ENCODE measurements at places on chromosomes 2 and 18.

DNA sequence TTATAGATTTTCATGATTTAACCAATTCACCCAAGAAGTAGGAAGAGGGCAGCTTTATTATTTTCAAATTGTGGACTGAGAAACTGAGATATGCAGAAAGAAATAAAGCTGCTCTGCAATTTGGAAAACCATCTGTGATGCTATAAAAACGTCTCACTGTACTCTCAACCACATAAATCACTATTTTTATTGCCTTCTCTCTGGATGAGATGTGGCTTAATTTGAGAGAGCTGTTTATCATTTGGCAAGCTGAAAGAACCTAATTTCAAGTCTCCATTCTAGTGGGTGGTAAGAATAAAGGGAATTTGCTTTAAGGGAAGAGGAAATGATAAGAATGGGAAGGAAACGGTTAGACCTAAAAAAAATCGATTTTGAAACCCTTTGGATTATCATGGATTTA lies 49.9 kb upstream of the CYP1B1 start:
- DNase-seq = no peak

GRCh38 chr2:100289020-100289419 lies 33.3 kb downstream of the LONRF2 start:
- no peak for DNase-seq

DNA sequence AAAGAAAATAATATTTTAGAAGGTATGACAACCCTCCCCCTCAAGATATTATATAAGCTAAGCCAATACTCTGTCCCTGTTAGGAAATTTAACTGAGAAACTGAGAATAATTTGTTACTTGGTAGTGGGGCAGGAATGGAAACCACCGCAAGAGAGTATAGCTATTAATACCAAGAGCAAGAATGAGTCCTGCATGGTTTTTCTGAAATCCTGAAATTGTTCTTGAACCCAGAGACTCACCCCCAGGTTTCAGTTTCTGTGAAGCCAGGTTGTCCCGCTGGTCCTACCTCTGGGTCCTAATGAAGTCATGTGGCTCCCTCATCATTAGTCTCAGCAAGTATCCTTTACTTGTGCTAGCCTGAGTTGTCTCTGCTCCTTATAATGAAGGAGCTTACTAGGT lies 671.0 kb upstream of the ACVR2A start:
- DNase-seq = no peak

GRCh38 chr2:101625387-101625786 lies 72.1 kb upstream of the MAP4K4 start:
- no peak for DNase-seq

DNA sequence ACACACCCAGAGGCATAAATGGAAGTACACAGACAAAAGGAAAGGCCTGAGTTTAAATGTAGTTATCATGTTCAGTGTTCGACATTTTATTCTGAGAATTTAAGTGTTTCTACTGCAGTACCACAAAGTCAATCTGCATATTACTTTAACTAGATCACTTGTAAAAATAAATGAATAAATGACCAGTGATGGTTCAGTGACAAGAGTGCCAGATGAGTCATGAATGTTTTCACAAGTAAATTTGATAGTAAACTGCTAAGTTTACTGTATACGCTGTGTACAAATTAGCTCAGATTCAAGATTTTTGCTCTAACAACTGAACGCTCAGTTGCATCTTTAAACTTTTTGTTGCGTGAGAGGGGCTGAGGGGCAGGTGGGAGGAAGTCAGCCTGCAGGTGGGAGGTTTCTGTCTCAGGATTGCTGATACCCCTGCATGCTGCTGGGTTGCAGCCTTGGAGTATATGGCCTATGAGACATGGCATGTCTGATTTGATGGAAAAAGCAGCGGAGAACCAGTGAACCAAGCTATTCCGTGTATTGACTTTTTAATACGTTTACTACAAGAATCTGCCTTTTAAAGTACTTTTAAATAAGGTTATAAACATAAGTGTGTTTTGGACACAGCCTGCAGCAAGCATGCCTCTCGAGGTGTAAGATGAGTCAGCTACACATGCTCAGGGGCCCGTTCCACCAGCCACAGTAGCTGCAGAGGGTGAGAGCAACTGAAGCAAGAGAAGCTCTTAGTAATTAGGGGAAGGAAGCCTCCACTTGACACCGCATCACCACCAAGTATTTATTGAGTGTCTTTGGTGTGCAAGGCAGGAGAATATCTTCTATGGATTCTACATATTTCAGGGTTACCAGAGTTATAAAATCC lies 245.1 kb downstream of the NEDD4L start:
- DNase-seq = no peak

GRCh38 chr2:10900216-10901109 lies 11.3 kb upstream of the KCNF1 start:
- no peak for DNase-seq

DNA sequence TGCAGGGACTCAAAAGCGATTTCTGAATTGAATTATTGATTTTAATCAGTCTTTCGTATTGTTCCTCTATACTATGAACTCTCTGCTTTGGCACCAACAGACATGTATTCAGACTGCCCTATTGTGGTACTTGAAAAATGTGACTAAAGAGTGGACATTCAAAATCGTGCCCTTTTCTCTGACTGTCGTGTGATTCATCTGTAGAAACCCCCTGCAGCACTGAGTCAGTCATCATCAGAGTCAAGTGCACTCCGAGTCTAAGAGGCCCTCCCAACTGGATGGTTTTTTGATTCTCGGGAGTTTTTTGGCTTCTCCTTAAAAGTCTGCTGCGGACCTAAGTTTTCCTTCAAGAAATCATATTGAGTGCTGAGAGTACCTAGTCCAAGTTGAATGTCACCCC lies 96.4 kb upstream of the FOSL2 start:
- no peak for DNase-seq

GRCh38 chr18:23301972-23302371 lies 151.1 kb upstream of the RIOK3 start:
- no peak for DNase-seq

DNA sequence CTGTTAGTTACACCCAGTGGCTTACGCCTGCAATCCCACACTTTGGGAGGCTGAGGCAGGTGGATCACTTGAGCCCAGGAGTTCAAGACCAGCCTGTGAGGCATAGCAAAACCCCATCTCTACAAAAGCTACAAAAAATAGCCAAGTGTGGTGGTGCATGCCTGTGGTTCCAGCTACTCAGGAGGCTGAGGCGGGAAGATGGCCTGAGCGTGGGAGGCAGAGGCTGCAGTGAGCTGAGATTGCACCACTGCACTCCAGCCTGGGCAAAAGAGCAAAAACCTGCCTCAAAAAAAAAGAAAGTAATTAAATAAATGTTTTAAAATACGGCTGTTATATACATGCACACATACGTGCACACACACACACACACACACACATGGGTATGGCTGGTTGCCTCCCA lies 194.8 kb downstream of the HDAC4 start:
- DNase-seq = no peak

DNA sequence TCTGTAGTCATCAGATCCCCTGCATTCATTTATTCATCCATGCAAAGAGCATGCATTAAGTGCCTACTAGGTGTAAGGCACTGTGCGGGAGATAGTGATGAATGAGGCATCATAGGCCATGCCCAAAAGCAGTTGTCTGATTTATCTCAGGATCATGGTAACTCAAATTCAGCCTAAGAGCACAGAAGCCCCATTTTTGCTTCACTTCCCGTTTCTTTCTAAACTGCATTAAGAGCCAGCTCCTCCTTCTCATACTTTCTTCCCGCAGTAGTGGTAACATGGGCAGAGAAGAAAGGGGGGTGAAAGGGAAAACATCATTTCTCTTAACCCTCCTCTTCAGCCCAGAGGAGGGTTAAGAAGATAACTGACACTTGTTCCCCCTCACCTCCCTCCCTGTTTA lies 2.9 kb downstream of the GPR45 start:
- DNase-seq = no peak

DNA sequence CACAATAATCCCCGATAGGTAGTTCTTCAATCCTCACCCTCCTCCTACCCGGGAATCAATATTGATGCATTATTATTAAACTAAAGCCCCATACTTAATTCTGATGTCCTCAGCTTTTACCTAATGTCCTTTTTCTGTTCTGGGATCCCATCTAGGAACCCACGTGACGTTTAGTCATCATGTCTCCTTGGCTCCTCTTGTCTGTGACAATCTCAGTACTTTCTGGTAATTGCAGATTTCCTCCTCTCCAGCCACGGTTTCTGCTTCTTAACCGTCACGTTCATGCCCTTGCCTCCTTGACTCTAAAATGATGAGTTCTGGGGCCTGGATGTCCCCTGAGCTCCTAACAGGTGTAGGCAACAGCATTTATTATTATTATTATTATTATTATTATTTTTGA lies 2.9 kb upstream of the DGKD start:
- DNase-seq = no peak

GRCh38 chr2:208189810-208190503 lies at the start of gene C2orf80:
C2orf80 (minus strand) TSS chr2:208190030; CDS start chr2:208186986, 3,044 bp downstream.
- no peak for DNase-seq

All from iPS-NIHi11 (cell line).